ENCODE measurements at places on chromosomes 2 and 18.

GRCh38 chr2:170375192-170375591 is 197.2 kb downstream of the MYO3B start:
- DNase-seq = no peak

GRCh38 chr2:10912796-10913455 is 1.2 kb downstream of the KCNF1 start:
- no peak for DNase-seq

- no peak for DNase-seq
These were observed 12.3 kb upstream of the ASNSD1 start for GRCh38 chr2:189648846-189649509.

GRCh38 chr2:25373269-25373981 is 31.7 kb upstream of the DNMT3A start:
- no peak for DNase-seq

- DNase-seq = no peak
These were observed 6.1 kb downstream of the ONECUT2 start for GRCh38 chr18:57441071-57441794.

DNA sequence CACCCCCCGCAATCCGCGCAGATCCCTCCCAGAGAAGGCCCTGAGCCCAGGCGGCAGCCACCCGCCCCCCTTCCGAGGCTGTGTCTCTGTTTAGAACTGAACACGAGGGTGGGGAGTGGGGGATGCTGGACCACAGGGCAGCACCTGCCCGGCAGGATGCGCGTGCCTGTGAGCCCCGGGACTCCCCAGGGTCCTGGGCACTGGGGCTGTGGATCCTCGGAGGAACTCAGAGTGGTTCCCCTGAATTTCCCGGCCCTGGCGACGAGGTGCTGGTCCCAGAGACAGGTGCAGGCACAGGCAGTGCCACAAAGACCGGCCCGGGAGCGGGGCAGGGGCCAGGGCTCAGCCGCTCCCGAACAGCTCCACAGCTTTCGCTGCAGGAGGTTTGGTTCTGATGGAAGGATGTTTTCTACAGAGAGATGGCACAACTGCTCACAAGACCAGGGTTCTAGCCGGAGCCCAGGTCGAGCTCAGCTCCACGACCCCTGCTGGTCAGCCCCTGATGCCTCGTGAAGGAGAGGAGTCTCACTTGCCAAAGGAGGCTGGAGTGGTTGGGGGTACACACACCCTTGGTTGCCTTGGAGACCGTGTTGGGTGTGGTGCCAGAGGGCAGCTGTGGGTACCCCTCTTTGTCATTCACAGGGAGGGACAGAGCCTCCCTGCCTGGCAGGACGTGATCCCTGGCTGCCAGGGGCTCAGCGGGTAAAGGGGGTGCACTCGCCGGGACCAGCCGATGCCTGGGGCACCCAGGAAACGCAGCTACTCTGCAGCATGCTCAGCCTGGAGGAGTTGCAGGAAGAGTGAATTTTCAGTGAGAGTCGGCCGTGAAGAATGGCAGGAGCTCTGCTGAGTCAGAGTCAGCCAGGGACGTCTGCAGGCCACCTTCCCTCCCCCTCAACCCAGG is 4.4 kb upstream of the NEU4 start:
- no peak for DNase-seq

- no peak for DNase-seq
These were observed 45.9 kb upstream of the AFF3 start for GRCh38 chr2:100188326-100188725.
